Right atrium auricular region (tissue), 2 donors: ENCODE measurements at places on chromosomes 7 and 10.

GRCh38 chr7:135714534-135715009 lies 13.4 kb downstream of the SLC13A4 start:
- no peak for DNase-seq

- no peak for DNase-seq
Observed at GRCh38 chr10:21831986-21832820, 171.3 kb downstream of the DNAJC1 start.

DNA sequence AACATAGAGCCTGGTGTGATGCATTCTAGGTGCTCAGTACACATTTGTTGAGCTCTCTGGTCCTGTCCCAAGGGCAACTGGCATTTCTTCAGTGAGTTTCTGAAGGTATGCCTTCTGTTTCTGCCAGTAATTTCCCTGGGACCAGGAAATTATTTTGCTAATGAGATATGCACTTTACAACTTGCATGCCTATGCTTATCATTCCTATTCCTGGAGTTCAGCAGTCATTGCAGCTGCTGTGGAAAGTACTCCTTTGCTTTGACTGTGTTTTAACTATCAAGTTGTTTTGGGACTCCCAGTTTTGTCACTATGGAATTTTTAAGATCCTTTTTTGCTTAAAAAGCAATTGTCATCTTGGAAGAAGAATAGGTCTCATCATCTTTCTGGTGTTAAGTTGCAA lies 283.0 kb downstream of the BBS9 start:
- DNase-seq: no peak

DNA sequence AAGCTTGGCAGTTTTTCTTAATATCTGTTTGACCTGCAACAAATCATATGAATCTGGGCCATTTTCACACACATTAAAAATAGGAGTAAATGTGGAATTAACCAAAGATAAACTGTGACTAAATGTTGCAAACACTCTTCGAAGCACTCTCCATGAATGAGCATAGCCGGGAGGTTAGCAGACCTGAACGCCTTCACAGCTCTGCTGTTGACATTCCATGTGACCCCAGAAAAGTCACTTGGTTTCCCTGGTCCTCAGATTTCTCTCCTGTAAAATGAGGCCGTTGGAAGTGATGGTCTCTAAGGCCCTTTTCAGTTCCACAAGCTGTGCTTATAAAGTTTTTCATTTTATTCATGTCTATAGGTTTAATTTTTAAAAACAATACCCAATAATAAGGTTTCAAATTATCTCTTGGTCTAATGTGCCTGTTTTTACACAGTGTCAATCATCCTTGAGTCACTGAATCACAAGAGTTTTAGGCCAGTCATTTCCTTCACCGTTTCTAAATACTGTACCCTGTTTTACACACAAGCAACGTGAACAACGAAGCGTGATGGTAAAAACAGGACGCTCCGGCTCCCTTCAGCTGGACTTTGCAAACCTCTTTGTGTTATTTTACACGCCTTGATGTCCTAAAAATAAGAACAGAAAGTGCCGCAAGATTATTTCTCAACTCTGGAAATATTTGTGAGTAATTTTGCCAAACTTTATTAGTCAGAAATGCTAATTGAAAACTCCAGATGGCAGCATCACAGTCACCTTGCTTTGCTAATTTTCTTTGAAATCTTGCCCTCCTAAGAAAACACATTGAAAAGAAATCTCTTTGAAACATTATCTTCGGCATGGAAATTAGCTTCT lies 38.6 kb upstream of the MET start:
- no peak for DNase-seq

- DNase-seq: no peak
Observed at GRCh38 chr7:137636376-137636775, 210.4 kb downstream of the DGKI start.

DNA sequence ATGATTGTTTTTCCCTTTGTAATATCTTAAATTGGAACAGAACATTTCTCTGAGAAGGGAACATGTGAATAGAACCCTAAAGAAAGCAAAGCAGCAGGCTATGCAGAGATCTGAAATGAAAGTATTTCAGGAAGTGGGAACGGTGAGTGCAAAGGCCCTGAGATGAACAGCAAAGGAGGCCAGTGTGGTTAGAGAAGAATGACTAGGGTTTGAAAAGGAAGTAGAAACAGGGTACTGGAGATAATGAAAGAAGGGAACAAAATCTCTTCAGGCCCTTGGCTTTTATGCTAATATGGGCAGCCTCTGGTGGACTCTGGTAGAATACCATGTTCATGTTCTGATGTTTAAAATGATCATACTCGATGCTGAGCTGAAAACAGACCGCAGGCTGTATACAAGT lies 22.2 kb downstream of the ARHGAP21 start:
- no peak for DNase-seq

- no peak for DNase-seq
Observed at GRCh38 chr10:101453318-101453717, 99.4 kb downstream of the BTRC start.

GRCh38 chr7:18345641-18346234 lies 149.8 kb upstream of the HDAC9 start:
- DNase-seq: no peak

GRCh38 chr7:73866446-73866767 lies 5.4 kb downstream of the TMEM270 start:
- DNase-seq: no peak

- no peak for DNase-seq
Observed at GRCh38 chr7:49703337-49703736, 70.1 kb upstream of the VWC2 start.

DNA sequence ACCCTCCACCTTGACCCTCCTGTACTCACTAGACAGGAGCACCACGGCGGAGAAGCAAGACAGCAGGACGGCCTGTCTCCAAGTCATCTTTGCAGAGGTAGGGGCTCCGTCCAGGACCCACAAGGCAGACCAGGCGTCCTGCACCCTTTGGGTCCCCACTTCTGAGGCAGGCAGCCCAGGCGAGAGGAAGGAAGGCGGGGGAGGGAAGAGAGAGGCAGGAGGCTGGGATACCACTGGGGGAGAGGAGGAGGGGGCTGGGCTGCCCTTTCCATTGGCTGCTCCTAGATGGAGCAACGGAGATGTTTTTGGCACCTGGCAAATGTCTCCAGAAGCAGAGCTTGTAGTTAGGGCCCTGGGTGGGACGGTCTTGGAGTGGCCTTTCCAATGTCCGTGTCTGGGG lies at the start of gene UCMA:
UCMA (minus strand) TSS at position 203 of the 400 bp plus-strand sequence; CDS start at position 87, 116 bp downstream.
- DNase-seq: no peak

DNA sequence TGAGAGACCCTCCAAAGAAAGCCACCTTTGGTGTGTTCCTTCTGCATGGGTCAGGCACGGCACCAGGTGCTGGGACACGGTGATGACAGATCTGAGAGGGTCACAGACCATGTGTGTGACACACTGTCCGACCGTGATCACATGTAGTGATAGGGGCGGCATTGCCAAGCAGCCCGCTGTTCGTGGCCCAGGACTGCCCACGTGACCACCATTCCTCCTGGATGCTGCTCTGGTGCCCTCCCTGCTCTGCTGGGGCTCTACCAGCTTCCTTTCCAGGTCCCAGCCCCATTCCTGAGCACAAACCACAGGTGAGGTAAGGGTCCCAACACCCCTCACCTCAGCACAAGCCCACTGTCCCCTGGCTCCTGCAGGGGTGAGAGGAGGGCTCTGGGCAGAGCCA lies 10.1 kb upstream of the SLC18A3 start:
- DNase-seq: no peak

- DNase-seq: no peak
Observed at GRCh38 chr10:119521443-119522204, 20.9 kb downstream of the RGS10 start.

- DNase-seq: no peak
Observed at GRCh38 chr10:95613330-95613729, 43.2 kb downstream of the ALDH18A1 start.

DNA sequence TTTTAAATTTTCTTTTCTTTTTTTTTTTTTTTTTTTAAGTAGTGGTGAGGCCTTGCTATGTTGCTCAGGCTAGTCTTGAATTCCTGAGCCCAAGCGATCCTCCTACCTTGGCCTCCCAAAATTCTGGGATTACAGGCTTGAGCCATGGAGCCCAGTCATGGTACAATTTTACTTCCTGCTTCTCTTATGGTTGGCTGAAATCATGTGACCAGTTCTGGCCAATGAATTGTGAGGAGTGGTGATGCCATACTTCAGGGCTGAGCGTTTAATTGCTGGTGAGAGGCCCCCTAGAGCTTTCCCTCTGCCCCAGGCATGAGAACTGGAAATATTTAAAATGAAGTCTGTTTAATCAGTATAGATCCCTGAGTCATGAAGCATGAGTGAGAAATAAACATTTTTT lies 22.2 kb upstream of the BAIAP2L1 start:
- no peak for DNase-seq

DNA sequence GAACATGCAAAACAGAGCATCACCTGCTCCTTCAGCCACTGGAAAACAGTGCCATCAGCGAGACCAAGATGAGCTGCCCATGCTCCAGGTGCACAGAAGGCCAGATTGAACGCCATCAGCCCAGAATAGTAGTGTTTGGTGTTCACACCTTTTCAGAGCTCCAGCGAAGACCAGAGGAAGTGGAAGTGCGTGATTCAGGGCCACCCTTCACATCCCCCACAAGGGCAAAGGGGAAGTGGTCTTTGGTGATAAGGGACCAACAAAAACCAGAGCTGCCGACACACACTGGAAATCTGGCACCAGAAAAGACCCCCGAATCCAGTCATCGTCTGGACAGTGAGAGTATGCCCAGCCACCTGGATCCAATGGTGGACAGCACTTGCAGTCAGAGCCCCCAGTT lies 29.5 kb upstream of the TMEM72 start:
- no peak for DNase-seq

- DNase-seq: no peak
Observed at GRCh38 chr7:133217773-133218172, 35.1 kb upstream of the EXOC4 start.

DNA sequence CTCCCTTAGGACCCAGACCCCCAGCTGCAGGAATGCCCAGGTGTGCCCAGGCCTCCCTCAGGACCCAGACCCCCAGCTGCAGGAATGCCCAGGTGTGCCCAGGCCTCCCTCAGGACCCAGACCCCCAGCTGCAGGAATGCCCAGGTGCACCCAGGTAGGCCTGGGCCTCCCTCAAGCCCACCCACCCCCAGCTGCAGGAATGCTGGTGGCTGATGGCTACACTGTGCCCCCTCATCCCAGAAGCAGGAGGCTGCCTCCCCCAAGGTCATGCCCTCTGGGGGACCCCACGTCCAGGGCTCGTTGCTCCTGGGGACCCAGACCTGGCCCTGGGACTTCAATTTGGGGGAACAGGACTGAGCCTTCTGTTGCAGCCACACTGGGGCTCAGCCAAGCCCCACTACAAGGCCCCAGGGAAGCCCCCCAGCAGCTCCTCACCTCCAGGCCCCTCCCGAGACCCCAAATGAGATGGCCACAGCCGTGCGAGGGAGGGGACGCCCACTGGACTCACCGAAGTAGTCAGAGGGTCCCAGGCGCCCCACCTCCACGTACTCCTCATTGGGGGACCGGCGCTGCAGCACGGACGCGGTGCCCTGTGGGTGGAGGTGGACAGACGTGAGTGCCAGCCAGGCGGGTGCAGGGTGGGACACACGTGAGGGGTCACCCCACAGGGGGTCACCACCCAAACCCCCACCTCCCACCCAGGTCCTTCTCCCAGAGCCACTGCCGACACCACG lies 31.4 kb upstream of the PDGFA start:
- DNase-seq: no peak

- DNase-seq: no peak
Observed at GRCh38 chr7:46357290-46357689, 436.2 kb upstream of the IGFBP3 start.

- peak; percentile 77 for DNase-seq
Observed at GRCh38 chr10:124152139-124153022, 59.0 kb upstream of the CHST15 start.

GRCh38 chr7:84251277-84251781 lies 56.7 kb upstream of the SEMA3A start:
- no peak for DNase-seq

DNA sequence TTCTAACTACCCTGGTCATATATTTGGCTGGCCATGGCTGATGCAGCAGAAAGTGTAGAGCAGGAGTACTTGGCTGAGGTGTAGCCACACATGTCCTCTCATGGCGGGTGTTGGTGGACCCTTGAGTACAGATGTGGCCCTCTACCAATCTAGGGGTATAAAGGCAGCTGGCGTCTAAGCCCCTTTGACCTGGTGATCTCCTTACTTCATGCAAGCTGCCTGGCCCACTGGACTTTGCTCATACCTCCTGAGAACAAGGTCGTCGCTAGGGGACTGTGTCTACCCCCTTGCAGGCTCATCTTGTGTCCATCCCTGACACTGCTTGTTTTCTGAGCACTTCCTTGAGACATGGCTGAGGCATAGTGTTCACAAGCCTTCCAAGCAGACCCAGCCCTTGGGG lies 287.8 kb downstream of the RPS24 start:
- DNase-seq: peak; percentile 28
